Activated T-helper 1 cell treated with Interleukin-2 at 50 U/mL for 16 hours (primary cell): ENCODE measurements at places on chromosomes 1 and 21.

DNA sequence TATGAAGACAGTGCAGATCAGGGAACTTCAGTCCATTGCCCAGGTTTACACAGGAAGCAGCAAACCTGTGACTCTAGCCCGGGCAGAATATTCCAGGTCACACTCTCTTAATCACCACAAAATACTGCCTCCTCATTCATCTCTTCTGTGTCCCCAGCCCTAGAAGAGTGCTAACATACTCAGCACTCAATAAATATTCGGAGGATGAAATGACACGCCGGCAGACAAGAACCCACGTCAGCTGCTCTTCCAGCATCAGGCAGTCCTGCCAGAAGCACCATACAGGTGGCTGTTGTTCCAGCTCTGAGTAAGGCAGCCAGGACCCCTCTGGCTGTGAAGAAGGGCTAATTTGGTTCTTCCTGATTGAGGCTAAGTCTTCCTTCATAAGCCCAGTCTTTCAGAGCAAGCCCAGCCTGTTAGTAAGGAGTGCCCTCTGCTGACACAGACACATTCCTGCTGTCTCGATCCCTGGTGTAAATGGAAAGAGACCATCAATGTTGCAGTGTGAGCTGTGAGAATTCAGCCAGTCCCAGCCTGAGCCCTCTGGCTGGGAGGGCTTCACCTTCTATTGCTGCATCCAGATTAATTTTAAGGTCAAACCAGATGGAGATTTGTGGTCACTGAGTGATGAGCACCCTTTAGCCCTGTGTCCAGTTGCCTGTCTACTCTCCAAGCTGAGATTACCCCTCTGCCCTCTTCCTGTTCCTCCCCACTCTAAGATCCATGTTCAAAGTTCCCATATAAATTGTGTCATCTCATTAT is 45.0 kb upstream of the KIRREL1 start:
- no peak for DNase-seq

- DNase-seq, result no peak
These were observed 25.4 kb downstream of the SLC19A2 start for GRCh38 chr1:169460191-169460833.

DNA sequence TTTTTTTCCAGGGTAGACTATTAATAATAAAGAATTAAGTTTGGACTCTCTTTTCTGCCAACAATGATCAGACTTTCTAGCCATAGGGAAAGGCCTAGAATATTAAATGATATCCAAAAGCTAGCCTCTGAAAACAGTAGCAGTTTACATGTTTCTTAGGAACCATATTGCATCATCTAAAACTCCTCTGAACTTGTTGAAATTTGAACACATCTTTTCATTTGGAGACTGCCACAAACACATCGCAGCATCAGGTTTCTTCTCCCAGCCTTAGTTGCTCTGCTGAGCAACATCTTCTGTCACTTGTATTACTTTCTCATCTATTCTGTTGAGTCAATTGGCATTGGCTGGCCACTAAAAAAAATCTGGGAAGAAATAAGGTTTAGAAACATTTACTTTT is 63.2 kb upstream of the GNG4 start:
- no peak for DNase-seq

DNA sequence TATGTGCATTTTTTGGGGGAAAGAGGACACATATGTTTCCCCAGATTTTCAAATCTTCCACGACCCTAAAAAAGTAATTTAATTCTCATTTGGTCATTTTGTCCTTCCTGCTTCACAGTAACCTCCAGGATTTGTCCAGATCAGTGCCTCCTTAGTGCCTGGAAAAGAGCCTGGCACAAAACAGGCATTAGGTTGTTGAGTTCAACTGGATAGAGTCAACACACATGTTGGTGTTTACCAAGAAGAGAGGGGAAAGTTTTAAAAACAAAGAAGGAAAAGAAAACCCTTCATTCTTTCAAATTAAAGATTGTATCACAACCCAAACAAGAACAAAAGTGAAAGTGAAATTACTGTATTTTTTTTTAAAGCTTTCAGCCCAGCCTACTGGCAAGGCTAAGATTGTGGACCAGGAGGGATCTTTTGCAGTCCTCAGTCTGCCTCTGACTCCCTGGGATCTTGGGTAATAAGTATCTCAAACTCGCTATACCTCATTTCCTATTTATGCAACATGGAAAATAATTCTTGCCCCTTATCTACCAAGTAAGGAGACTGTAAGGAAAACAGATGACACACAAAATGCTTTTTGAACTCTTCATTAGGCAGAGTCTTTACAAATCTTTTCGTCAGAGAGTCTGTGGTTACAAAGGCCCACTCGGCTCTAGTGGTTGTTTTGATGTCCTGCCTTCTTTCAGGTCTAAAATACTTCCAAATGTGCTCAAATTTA is 57.8 kb downstream of the ZNF281 start:
- no peak for DNase-seq

GRCh38 chr1:1630191-1630964 is 1.6 kb upstream of the MMP23B start:
- peak; percentile 95 for DNase-seq

GRCh38 chr1:209484429-209484828 is 99.1 kb upstream of the CAMK1G start:
- no peak for DNase-seq

DNA sequence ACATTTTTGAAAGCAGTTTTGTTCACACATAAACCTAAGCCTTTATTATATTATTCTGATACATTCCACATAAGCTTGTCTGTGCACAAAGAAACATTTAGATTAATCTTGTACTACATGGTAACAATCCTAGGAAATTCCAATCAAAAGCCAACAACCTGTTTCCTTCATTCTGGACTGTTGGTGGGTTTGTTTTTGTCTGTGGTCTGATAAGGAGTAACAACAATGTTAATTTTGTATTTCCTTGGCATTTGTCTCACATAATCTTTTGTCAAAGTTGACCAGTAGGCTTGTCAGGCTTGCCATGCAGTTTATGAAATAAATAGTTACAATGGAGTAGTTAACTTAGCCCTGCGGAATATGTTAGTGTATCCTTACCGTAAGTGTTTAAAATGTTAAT is 183.3 kb downstream of the DHRS3 start:
- no peak for DNase-seq

DNA sequence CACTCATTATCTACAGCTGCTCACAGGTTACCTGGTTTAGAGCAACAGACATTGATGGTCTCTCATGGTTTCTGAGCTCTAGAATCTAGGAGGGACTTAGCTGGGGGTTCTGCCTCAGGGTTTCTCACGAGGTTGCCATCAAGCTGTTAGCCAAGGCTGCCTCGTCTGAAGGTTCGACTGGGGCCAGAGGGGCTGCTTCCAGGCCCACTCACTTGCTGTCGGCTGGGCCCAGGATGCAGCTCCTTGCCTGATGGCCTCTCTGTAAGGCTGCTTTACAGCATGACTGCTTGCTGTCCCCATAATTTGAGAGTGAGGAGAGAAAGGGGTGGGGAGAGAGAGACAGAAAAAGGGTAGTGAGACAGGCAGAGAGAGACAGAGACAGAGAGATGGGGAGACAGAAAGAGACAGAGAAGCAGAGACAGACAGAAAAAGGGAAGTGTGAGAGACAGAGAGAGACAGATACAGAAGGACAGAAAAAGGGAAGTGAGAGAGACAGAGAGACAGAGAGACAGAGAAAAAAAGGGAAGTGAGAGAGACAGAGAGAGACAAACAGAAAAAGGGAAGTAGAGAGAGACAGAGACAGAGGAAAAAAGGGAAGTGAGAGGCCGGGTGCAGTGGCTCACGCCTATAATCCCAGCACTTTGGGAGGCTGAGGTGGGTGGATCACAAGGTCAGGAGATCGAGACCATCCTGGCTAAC is 106.8 kb upstream of the C1orf174 start:
- no peak for DNase-seq

GRCh38 chr1:230153641-230154296 is 86.7 kb downstream of the GALNT2 start:
- DNase-seq, result no peak

DNA sequence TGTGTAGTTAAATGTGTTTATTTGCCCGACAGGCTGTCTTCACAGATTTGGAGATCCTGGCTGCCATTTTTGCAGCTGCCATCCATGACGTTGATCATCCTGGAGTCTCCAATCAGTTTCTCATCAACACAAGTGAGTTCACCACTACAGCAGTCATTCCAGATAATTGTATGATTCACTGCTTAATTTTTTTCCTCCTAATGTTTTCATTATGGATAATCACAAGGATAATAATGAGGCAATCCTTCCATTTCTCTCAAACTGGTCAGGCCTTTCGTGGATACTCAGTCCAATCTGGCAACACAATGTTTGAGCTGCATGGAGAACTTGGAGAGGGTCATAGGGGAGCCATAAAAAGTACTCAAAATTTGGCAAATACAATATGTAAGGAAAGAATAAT is 168.3 kb upstream of the SGIP1 start:
- no peak for DNase-seq

GRCh38 chr1:199449221-199449620 is 578.3 kb upstream of the NR5A2 start:
- no peak for DNase-seq

DNA sequence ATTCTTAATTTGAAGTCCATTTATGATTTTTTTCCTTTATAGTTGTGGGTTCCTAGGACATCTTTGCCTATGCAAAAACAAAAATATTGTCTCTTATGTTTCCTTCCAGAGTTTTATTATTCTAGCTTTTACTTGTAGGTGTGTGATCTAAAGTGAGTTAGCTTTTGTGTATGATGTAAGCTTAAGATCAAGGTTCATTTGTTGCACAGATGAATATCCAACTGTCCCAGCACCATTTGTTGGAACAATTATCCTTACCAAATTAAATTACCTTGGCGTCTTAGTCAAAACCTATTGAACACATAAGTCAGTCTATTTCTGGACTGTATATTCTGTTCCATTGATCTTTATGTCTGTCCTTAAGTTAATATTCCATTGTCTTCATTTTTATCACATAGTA is 337.6 kb downstream of the ZP4 start:
- no peak for DNase-seq

DNA sequence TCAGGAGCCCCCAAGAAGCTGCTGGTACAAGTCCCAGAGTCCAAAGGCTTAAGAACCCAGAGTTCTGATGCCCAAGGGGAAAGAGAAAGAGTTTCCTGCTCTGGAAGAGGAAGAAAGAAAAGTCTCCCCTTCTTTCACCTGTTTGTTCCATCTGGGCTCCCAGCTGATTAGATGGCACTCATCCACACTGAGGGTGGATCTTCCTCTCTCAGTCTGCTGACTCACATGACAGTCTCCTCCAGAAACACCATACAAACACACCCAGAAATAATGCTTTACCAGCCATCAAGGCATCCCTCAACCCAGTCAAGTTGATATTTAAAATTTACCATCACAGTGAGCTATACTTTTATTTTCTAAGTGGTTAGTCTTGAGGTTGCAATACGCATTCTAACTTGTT is 257.9 kb downstream of the PAPPA2 start:
- no peak for DNase-seq

GRCh38 chr1:205484985-205485967 is 19.2 kb upstream of the CDK18 start:
- DNase-seq, result peak; percentile 46

DNA sequence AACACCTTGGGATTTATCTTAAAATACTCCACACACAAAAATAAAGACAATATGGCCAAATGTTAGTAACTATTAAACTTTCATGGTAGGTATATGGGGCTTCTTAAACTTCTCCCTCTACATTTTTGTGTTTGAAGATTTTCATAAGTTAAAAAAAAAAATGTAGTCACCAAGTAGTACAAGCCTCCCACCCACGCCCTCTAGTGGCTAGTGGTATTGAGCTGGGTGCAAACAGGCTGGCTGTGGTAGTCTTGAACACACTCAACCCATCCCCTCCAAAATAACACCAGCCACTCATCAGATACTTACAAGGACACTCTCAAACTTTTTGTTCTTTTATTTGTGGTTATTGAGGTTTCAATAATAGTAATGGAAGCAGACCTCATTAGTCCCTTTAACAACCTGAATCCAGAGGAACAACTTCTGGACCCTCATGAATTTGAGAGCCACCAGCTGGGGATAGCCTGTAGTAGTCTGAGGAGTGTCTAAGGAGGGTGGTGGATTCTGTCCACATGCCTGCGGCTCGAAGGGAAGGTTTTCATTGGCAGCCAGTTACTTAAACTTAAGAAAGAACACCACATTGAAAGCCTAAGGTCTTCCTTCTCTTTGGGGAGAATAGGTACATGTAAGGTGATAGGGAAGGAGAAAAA is 15.6 kb downstream of the RD3 start:
- peak; percentile 52 for DNase-seq

DNA sequence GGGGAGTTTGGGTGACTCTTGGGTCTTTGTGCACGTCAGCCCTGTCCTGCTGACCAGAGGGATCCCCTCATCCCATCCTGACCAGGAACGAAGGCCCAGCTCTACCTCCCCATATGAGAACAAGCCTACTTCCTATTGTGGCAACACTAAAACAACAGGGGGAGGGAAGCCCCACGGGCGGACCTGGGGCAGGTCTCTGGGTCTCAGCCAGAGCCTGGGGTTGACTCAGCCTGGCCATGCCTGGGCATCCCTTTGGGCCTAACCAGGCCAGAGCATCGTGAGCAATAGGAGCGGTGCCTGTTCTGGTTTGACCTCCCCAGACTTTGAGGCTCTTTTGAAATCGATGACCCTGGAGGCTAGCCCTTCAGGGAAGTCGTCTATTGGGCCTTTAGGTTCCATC is 16.8 kb downstream of the RPS6KA1 start:
- DNase-seq, result no peak

DNA sequence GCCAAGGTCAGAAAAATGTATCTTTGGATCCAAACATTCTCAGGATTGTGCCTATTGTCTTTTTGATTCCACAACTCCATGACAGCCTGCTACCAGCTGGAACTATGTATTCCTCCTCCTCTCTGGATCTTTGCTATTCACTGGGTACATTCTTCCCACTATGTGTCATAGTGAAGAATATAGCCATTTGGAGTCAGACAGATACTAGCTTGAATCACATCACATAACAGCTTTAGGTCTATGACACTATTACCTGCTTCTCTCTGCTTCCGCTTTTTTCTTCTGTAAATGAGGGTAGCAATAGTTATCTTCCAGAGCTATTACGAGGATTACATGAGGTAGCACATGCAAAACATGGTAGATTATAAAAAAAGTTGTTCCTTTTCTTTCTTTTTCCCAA is 5.4 kb upstream of the EXO1 start:
- DNase-seq, result no peak

DNA sequence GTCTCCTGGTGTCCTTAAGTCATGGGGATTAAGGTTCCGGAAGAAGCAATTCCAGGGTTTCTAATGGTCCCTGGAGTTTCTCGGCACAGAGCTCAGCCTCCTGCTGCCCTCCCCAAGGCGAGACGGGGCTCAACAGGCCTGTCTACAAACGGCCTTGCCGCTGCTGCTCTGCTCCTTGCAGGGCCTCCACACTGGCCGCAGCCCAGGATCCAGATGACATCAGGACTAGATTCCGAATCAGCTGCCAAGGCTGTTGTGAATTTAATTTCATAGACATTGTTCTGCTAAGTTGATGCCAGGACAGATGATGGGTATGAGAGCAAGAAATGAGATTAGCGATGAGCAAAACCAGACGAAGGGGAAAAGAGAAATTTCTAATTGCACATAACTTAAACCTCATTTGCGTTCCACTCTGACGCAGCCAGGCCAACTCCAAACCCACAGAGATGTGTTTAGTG is 103.6 kb upstream of the BACE2 start:
- DNase-seq, result no peak

GRCh38 chr1:168504064-168504837 is 39.5 kb downstream of the XCL2 start:
- no peak for DNase-seq
